ENCODE measurements at places on chromosomes 13 and 19. TPM values are rescaled to one million over a fixed set of nuclear protein-coding genes. Genes with fewer than 3 reads are reported as not detected.

Gene ZNF224
- 20.8 TPM for polyA plus RNA-seq

Gene TTC9B
- 0.21 TPM for polyA plus RNA-seq

Gene ATXN8OS
- polyA plus RNA-seq: not detected

Gene TNNT1
- 86.4 TPM for polyA plus RNA-seq

GRCh38 chr19:44371815-44372480 is 15.5 kb upstream of the ZNF112 start:
- no peaks in the 10 kb centered on the region for H3K27me3 ChIP-seq
- no peaks in the 10 kb centered on the region for H3K4me1 ChIP-seq
- H3K36me3 ChIP-seq: no peaks in the 10 kb centered on the region
- no peak overlapping the region for H3K4me3 ChIP-seq
- no peak overlapping the region for H3K27ac ChIP-seq

DNA sequence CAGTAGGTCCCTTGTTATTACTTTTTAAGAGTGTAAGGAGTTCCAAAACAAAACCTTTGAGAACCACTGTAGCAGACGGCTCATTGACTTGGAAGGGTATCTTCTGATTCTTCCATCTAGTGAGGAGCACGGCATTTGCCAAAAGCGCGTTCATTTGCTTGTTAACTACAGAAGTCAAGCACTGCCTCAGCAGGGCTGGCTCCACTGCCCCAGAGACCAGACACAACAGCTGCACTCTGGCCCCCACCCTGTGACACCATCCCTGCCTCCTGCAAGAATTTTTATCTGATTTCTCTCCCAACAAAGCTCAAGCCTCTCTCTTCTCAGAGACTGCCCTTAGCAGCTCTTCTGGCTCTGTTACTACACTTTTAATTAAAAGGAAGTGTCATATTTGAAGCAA is 20.7 kb upstream of the XPO4 start:
- DNase-seq: no peak
- H3K4me3 ChIP-seq: no peak overlapping the region
- H3K27me3 ChIP-seq: no peaks in the 10 kb centered on the region
- no peaks in the 10 kb centered on the region for H3K4me1 ChIP-seq
- H3K36me3 ChIP-seq: no peaks in the 10 kb centered on the region

DNA sequence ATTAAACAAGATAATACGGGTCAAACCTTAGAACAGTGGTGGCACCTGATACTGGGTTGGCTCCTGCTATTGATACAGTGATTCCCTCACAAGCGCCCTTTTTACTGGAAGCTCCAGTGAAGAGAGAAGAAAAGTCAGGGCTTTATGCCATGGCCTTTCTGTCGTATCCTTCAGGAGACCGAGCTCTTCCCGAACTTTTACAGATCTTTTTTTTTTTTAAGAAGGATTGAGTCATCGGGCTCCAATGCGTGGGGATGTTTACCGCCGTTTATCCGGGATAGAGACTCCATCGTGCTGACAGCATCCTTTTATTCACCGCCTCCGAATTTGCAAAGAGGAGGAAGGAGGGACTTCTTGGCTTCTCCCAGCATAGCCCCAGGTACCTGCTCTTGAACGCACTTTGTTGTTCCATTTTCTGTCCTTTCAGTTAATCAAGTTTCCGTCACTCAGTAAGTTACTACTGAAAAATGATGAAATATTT is 574 bp downstream of the ZNF227 start:
- no peaks in the 10 kb centered on the region for H3K27me3 ChIP-seq
- H3K27ac ChIP-seq: peak overlapping the region; percentile 36
- no peaks in the 10 kb centered on the region for H3K36me3 ChIP-seq

- peaks cover 6% of the 10 kb centered on the region for H3K4me1 ChIP-seq
- no peak for DNase-seq
- no peak overlapping the region for H3K4me3 ChIP-seq
Measured at GRCh38 chr13:100534911-100535310, 53.7 kb downstream of the GGACT start.

GRCh38 chr19:45195764-45196163 is 17.2 kb downstream of the BLOC1S3 start:
- DNase-seq: no peak
- H3K27me3 ChIP-seq: no peaks in the 10 kb centered on the region
- H3K36me3 ChIP-seq: no peaks in the 10 kb centered on the region
- no peak overlapping the region for H3K27ac ChIP-seq

GRCh38 chr13:59776924-59777690 is 386.6 kb downstream of the DIAPH3 start:
- peaks cover 4% of the 10 kb centered on the region for H3K4me1 ChIP-seq
- H3K4me3 ChIP-seq: no peak overlapping the region
- no peak overlapping the region for H3K27ac ChIP-seq
- H3K27me3 ChIP-seq: no peaks in the 10 kb centered on the region
- no peaks in the 10 kb centered on the region for H3K36me3 ChIP-seq

DNA sequence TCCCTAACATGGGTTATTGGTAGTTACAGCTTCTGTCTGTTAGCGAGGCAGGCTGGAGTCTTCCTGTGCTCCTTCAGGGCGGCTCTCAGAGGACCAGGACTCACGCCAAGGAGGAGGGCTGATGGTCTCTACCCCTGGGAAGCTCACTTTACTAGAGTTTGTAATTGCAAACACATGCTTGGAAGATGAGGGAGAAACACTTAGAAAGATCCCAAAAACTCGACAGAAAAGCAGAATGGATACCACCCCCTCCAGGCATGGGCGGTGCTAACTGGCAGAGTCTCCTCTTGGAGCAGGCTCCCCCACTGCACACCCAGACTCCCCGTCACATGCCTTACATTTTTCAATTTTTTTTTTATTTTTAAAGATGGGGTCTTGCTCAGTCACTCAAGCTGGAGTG is 62.0 kb downstream of the PARP4 start:
- no peaks in the 10 kb centered on the region for H3K27me3 ChIP-seq
- H3K4me3 ChIP-seq: no peak overlapping the region
- peaks cover 2% of the 10 kb centered on the region for H3K36me3 ChIP-seq
- peaks cover 6% of the 10 kb centered on the region for H3K4me1 ChIP-seq
- H3K27ac ChIP-seq: peak overlapping the region; percentile 82
- peak; percentile 54 for DNase-seq

DNA sequence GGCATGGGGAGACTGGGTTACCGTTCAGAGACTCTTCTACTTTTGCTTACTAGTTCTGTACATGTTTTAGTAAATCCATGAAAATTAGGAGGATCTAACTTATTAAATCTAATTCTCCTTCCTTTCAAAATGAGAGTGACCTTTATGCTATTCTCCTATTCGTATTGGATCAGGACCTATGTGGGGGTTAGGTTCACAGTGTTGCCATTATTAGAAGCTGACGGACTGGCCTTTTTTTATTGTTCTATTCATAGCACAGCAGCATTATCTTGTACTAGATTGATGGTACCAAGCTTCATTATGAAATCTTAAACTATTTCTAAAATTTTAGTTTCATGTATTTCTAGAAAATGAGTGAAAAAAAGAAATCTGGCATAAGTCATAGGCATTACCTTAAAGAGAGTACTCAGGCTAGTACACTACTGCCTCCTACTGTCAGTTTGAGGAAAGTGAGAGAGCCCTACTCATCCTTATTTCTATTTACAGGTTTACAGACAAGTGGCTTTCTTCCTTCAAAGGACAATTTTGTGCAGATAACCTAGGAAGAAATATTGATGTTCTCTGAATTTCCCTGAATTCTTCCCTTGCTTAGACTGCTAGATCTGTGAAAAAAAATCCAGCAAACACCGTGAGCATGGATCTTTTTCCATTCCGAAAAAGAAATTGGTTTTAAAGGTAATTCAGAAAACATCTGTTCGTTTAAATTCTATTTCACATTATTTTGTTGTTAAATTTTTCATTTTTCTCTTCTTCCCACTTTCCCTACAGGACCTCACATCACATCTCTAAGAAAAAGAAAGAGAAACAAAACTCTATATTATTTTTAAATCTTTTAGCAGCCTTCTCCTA is 485.5 kb downstream of the DIAPH3 start:
- no peak overlapping the region for H3K27ac ChIP-seq
- H3K36me3 ChIP-seq: no peaks in the 10 kb centered on the region
- no peaks in the 10 kb centered on the region for H3K4me1 ChIP-seq
- no peak overlapping the region for H3K4me3 ChIP-seq
- no peaks in the 10 kb centered on the region for H3K27me3 ChIP-seq

GRCh38 chr19:406971-407510 is 1.9 kb downstream of the C2CD4C start:
- H3K4me3 ChIP-seq: no peak overlapping the region
- H3K4me1 ChIP-seq: peaks cover 7% of the 10 kb centered on the region
- H3K27ac ChIP-seq: no peak overlapping the region
- no peaks in the 10 kb centered on the region for H3K36me3 ChIP-seq
- H3K27me3 ChIP-seq: peaks cover 12% of the 10 kb centered on the region

DNA sequence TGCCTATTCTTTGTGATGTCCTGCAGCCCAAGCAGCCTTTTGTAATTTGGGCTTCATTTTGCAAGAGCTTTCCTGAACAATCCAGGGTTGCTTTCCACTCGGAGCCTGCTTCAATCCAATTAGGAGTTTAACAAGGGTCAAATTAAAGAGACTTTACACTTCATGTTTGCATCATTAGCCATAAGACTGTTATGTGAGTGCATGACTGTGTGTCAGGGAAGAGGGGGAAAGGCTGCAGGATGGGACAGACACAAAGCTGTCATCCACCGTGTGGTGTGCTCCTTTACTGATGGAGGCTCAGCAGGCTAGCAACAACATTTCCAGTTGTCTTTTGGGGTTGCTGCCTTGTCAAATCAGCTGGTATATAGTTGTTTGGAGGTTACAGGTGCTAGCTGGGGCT is 23.7 kb upstream of the MAB21L1 start:
- DNase-seq: no peak
- no peak overlapping the region for H3K4me3 ChIP-seq
- H3K4me1 ChIP-seq: no peaks in the 10 kb centered on the region

DNA sequence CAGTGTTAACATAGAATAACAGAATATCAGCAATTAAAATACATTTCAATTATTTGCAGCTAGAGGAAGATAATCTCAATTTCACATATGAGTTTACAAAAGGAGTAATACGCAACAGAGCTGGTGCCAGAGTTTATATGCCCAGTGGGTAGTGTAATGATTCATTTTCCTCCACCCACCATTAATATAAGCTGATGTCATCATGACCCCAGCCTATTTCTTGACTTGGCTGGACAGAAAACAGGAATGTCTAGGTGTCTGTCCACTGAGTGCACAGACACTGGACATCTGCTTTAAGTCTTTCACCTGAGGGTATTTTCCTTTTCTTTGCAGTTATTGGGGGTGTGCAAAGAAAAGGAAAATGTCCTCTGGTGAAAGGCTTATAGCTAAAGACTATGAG is 335.5 kb downstream of the TBC1D4 start:
- no peak overlapping the region for H3K4me3 ChIP-seq
- H3K27me3 ChIP-seq: no peaks in the 10 kb centered on the region
- no peaks in the 10 kb centered on the region for H3K4me1 ChIP-seq
- no peak overlapping the region for H3K27ac ChIP-seq

DNA sequence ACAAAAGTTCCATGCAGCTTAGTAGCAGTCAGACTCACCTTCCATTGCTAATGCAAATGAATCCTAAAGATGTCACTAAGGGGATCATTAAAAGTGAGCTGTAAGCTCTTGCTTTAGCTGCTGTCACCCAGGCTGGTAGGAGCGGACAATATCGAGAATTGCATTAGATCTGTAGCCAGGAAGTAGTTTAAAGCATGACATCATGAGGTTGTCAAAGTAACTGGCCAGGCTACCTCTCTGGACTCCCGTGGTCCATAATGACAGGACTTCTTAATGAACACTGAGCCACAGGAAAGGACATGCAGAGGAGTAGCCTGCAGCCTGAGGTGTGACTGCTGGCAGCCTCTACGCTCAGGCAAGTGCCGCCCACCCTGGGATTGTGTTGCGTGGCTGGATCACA is 522.3 kb upstream of the NBEA start:
- no peaks in the 10 kb centered on the region for H3K27me3 ChIP-seq
- no peaks in the 10 kb centered on the region for H3K4me1 ChIP-seq
- no peak overlapping the region for H3K4me3 ChIP-seq
- DNase-seq: no peak
- H3K27ac ChIP-seq: no peak overlapping the region
- H3K36me3 ChIP-seq: no peaks in the 10 kb centered on the region

GRCh38 chr13:99037756-99038155 is 59.9 kb upstream of the DOCK9 start:
- H3K27me3 ChIP-seq: no peaks in the 10 kb centered on the region
- no peak overlapping the region for H3K4me3 ChIP-seq
- no peak for DNase-seq

GRCh38 chr19:13116282-13117175 is at the start of gene TRMT1:
TRMT1 (minus strand) TSS chr19:13116740; CDS start chr19:13116399, 341 bp downstream.
- no peaks in the 10 kb centered on the region for H3K27me3 ChIP-seq
- H3K36me3 ChIP-seq: no peaks in the 10 kb centered on the region
- peak; percentile 94 for DNase-seq
- peak within 1 kb of the TSS; percentile 62 for H3K4me3 ChIP-seq

Measured in hepatocyte (in vitro differentiated cells).